ENCODE measurements at places on chromosomes 7 and 10.

- peak; percentile 20 for DNase-seq
Observed at GRCh38 chr10:106705681-106706100, 458.8 kb downstream of the SORCS1 start.

DNA sequence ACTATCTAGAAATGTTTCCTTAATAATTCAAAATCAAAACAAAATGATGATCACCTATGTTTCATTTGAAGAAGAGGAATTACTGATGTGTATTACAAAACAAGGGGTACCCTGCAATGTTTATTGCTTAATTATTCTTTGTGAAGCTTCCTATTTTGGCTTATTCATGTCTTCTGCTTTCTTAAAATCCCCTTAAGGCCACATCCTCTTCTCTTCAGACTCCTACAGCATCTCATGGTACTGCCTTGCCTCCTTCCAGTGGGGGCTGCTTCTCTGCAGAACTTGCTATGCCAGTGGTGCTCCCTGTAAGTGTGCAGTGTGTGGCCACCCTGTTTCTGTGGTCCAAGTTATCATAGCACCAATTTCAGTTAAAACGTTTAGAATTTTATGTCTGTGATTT is 35.0 kb downstream of the CCDC146 start:
- no peak for DNase-seq

GRCh38 chr10:92387289-92387940 is 96.4 kb downstream of the MARCHF5 start:
- peak; percentile 22 for DNase-seq

DNA sequence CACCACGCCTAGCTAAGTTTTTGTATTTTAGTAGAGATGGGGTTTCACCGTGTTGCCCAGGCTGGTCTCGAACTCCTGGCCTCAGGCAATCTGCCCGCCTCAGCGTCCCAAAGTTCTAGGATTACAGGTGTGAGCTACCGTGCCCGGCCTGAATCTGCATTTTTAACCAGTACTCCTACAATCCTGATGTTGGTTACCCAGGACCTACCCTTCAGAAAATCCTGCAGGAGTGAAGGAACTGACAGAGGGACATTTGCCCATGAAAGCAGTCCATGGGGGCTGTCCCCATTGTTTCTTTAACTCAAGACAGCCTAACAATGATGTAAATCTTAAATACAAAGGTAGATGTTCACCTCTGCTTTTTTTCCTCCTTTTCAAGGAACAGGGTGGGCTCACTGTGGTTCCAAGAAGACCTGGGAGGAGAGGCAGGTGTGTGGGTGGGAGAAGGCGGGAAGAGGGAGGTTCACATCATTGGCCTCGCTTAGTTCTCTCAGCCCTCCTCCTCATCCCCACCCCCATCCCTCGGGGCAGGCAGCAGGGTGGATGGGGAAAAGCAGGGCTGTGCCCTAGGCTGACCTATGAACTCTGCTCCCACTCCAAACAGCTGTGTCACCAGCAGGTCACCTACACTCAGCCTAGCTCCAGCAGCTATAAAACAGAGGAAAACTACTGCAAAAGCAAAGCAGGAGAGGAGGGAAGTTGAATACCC is 13.5 kb downstream of the LRRC20 start:
- DNase-seq: no peak

GRCh38 chr10:89837165-89838043 is 136.0 kb downstream of the KIF20B start:
- DNase-seq: no peak

- no peak for DNase-seq
Observed at GRCh38 chr7:44235582-44236332, 35.0 kb downstream of the YKT6 start.

DNA sequence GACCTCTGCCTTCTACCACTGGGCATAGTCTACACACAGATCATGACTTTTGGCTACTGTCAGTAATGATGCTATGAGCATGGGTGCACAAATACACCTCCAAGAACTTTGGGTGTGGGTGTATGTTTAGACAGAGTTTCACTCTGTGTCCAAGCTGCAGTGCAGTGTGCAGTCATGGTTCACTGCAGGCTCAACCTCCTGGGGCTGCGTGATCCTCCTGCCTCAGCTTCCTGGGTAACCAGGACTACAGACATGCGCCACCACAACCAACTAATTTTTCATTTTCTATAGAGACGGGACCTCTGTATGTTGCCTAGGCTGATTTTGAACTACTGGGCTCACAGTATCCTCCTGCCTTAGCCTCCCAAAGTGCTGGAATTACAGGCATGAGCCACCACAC is 194.4 kb downstream of the NSUN6 start:
- no peak for DNase-seq

All from GM04504 (cell line).